MCF 10A (cell line): ENCODE measurements at places on chromosomes 1 and 21. TPM values are rescaled to one million over a fixed set of nuclear protein-coding genes. Genes with fewer than 3 reads are reported as not detected.
A peak's percentile ranks its signal among the peaks of the same experiment; 100 is the strongest.

DNA sequence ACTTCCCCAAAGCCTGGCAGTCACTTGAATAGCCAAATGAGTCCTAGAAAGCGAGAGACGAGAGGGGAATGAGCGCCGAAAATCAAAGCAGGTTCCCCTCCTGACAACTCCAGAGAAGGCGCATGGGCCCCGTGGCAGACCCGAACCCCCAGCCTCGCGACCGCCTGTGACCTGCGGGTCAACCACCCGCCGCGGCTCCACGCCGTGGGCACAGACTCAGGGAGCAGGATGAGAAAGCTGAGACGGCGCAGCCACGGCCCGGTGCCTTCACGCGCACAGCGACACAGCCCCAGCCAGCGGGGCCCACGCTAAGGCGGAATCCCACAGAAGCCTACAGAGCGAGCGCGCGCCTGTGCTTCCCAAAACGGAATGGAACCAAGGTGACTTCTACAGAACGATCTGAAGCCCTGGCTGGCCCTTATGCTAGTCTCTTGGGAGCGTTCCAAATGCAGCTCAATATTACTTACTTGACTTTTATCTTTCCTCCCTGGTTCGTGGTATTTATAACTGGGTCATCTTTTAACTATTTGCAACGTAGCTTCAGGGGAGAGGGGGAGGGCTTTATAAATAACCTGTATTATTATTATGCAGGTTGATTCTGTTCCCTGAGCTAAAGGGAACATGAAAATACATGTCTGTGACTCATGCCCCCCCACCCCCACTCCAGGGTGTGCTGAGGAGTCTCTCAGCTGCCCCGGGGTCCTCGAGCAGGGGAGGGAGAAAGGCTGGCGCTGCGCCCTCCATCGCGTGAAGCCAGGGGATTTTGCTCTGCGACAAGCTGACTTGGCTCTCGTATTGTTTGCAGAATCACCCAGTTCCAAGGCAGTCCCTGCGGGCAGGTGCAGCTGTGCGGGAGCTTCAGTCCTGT lies 1.7 kb downstream of the TSPEAR start:
- H3K4me3 ChIP-seq = peak overlapping the region; percentile 30
- peak; percentile 67 for DNase-seq

DNA sequence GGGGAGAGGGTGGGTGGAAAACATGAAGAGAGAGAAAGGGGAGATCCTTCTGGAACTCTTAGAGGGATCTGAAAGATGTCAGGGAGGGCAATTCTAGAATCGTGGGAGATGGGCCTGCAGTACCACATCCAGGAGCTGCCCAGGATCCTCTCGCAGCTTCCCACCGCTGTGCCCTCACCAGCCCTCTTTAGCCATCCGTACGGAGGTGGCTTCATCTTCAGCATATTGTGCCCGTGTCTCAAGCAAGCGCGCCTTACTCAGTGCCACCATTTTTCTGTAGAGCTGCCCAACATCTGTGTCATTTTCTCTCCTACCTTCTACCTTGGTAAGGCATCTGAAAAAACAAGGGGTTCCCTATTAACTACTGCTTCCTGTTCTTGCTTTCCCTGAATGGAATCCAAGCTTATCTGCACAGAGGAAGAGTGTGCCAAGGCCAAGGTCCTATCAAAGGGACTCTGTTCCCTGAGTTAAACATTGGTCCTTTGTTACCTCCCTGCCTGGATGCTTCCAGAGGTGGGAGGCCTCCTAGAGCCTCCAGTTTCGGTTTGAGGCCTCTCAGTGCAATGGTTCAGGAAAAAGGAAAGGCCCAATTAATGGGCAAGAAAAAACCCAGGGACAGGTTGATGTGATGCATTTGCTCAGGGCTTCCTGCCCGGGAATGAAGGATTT lies 23.2 kb downstream of the C1orf116 start:
- no peak overlapping the region for H3K27ac ChIP-seq
- H3K4me1 ChIP-seq = peaks cover 32% of the 10 kb centered on the region
- H3K36me3 ChIP-seq = no peaks in the 10 kb centered on the region
- DNase-seq = no peak
- H3K27me3 ChIP-seq = no peaks in the 10 kb centered on the region
- no peak overlapping the region for H3K4me3 ChIP-seq

- no peaks in the 10 kb centered on the region for H3K4me1 ChIP-seq
- H3K4me3 ChIP-seq = no peak overlapping the region
- H3K27me3 ChIP-seq = no peaks in the 10 kb centered on the region
- H3K27ac ChIP-seq = peak overlapping the region; percentile 3
- no peak for DNase-seq
- H3K36me3 ChIP-seq = peaks cover 18% of the 10 kb centered on the region
Observed at GRCh38 chr1:97516588-97516987, 404.2 kb downstream of the DPYD start.

DNA sequence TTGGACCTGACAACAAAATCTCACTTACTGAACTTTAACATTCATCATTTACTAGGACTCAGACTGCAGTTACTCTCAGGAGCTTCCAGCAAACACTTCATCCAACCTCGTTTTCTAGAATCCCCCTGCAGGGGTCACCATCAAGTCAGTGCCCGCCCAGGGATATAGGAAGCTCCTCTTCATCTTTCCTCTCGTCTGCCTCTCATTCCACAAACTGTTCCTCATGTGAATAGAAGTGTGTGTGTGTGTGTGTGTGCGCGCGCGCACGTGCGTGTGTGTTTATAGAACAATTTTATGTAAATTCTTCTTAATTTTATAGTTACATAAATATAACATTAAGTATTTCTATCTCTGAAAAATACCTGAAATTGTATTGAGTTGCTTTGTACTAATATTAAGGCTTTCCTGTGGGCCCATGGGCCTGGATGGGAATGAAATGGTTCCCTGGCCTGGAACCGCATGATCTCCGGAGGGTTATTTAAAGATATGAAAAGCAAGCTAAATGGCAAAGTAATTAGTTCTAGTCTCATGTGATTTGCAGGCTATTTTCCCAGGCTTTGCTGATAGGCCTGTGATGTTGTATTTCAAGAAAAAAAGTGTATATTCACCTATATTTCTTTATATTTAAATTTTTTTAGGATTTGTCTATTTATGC lies 21.7 kb upstream of the ABCD3 start:
- DNase-seq = no peak
- no peaks in the 10 kb centered on the region for H3K4me1 ChIP-seq
- H3K27ac ChIP-seq = peak overlapping the region; percentile 74
- peaks cover 12% of the 10 kb centered on the region for H3K27me3 ChIP-seq
- H3K36me3 ChIP-seq = no peaks in the 10 kb centered on the region

DNA sequence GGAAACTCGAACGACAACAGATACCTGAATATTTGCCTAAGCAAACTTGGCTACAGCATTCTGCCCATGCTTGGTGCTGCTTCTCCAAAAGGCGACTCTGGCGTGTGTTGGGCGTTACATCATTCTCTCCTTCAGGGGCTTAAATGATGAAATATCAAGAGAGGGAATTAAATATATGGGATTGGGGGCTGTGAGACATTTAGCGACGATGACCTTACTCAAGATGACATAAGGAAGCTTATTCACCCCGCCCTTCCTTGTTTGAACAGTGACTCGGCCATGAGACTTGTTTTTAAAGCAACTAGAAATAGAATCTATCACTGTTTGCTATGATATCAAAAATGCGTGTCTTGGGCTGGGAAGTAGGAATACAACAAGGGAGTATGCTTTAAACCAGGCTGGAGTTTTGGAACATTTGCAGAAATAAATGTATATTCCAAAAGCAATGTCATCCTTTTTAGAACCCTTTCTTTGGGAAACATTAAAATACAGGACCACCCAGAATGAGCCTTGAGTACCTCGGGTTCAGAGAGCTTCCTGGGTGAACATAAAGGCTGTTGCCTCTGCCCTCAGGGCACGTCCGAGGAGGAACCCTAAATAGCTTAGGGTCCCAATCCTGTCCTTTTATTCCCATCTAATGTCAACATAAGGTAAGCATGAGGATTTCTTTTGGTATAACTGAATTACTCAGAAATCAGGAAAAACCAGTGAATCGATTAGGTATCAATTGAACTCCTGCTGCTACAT lies 123.3 kb upstream of the SLC45A1 start:
- H3K36me3 ChIP-seq = no peaks in the 10 kb centered on the region
- H3K27me3 ChIP-seq = no peaks in the 10 kb centered on the region
- peak; percentile 34 for DNase-seq
- peak overlapping the region; percentile 27 for H3K27ac ChIP-seq

DNA sequence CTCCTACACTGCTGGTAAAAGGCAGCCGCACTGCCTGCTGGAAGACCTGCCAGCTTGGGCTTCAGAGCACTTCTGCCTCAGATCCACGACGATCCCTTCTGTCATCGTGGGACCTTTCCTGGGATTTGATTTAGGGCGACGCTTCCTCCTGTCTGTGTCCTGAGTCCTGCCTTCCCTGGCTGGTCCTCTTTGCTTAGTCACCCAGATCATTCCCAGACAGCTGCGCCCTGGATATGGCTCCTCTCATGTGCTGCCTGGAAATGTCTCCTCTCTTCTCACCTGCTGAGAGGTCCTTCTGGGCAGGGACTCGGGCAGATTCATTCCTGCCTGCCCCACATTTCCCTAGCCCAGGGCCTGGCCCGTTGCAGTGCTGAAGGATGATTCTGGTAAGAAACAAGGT lies 72.4 kb upstream of the POU3F1 start:
- no peaks in the 10 kb centered on the region for H3K36me3 ChIP-seq
- H3K4me3 ChIP-seq = no peak overlapping the region
- peaks cover 49% of the 10 kb centered on the region for H3K4me1 ChIP-seq
- no peak for DNase-seq
- no peaks in the 10 kb centered on the region for H3K27me3 ChIP-seq

GRCh38 chr21:24367936-24368335 lies 1239.3 kb downstream of the MRPL39 start:
- no peaks in the 10 kb centered on the region for H3K27me3 ChIP-seq
- no peak overlapping the region for H3K4me3 ChIP-seq
- peaks cover 17% of the 10 kb centered on the region for H3K4me1 ChIP-seq
- H3K27ac ChIP-seq = no peak overlapping the region
- peak; percentile 9 for DNase-seq

DNA sequence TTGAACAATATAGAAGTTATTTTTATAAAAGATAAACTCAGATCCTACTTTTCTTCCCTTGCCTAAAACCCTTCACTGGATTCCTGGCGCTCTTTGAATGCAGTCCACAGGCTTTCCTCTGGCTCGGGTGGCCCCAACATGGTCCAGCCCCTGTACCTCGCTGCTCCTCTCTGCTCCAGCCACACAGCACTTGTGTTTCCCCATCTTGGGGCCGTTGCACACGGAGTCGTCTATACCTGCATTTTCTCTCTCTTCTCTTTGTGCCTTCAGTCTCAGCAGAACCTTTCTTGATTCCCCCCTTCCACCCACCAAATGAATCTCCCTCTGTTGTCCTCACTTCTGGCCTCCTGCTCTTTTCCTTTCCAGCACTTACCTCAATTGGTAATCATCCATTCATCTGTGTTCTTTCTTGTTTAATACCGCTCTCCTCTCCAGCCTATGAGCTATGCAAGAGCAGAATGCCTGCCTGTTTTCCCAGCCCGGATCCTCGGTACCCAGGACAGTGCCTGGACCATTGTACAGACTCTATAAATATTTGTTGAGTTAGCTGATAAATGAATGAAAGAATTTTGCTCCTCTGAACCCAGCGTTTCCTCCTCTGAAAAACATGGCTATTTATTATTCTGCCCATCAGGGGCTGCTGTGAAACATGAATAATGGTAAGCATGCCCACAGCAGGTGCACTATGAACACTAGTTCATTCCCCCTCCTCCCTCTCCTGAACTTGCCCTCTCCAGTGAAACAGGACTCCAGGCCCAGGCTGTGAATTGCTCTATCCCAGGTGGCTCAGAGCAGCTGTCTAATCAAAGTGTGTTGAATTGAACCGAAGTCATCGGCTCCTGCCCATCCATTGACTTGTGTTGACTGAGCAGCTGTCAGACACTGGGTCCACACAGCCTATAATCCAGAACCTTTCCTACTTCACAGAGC lies 266.9 kb downstream of the PTPRU start:
- H3K36me3 ChIP-seq = no peaks in the 10 kb centered on the region
- H3K4me1 ChIP-seq = peaks cover 5% of the 10 kb centered on the region
- H3K4me3 ChIP-seq = no peak overlapping the region
- DNase-seq = no peak

The OR2T5 gene
- not detected in 2 replicates for total RNA-seq
